Activated T-cell treated with anti-CD3 and anti-CD28 coated beads for 48 hours (primary cell): ENCODE measurements at places on chromosomes 16 and 17.

- no peak for DNase-seq
Measured at GRCh38 chr16:87053016-87053982, 263.9 kb downstream of the C16orf95 start.

DNA sequence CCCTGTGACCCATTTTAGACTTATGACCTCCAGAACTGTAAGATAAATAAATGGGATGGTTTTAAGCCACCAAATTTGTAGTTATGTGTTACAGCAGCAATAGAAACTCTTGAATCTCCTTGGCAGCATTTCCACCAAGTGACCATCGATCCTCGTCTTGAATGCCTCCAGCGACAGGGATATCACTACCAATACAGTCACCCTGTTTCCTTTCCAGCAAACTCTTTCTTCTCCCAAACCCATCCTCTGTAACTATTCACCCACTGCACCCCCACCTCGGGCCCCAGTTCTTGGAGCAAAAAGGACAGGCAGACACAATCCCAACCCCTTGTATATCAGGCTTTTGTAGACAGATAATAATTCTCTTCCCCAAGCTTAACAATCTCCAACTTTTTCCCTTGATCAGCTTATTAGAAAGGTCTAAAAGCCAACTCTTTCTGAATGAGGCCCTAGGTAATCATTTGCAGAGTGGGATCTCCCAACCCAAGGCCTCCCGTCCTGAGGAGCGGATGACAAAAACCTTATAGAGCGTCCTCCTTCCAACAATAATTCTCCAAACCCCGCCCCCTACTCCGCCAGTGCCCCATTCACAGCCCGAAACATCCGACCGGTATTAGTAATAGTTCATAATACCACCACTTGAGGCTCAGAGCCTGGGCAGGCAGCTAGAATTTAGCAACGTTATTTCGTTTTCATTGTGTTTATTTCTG is 14.7 kb upstream of the PLLP start:
- DNase-seq = peak; percentile 11

- peak; percentile 52 for DNase-seq
Measured at GRCh38 chr16:87062569-87063442, 254.4 kb downstream of the C16orf95 start.

DNA sequence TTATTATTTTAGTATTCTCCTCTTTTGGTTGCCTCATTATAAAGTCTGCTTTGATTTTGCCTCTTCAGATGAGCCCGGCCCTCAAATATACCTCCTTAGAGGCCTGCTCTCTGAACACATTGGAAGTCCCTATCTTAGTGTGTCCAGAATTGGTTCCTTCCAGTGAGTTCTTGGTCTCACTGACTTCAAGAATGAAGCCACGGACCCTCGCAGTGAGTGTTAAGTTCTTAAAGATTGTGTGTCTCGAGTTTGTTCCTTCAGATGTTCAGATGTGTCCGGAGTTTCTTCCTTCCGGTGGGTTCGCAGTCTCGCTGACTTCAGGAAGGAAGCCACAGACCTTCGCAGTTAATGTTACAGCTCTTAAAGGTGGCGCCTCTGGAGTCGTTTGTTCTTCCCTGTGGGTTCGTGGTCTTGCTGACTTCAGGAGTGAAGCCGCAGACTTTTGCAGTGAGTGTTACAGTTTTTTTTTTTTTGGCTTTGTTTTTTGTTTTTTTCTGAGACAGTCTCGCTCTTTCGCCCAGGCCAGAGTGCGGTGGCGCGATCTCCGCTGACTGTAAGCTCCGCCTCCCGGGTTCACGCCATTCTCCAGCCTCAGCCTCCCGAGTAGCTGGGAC is 45.8 kb upstream of the NOS2 start:
- peak; percentile 17 for DNase-seq

GRCh38 chr17:6638046-6638908 is 2.2 kb downstream of the KIAA0753 start:
- DNase-seq = no peak

GRCh38 chr16:50478773-50479149 is 69.4 kb upstream of the NKD1 start:
- DNase-seq = no peak

GRCh38 chr16:24141466-24141865 is 114.7 kb upstream of the CACNG3 start:
- DNase-seq = no peak

- no peak for DNase-seq
Measured at GRCh38 chr17:28716740-28717577, 709 bp downstream of the RAB34 start.

- DNase-seq = no peak
Measured at GRCh38 chr16:77897129-77897437, 108.7 kb downstream of the VAT1L start.
